ENCODE measurements at places on chromosomes 1 and 21.

GRCh38 chr1:92554216-92554615 is 67.5 kb upstream of the GFI1 start:
- H3K4me3 ChIP-seq, result no peak overlapping the region
- no peaks in the 10 kb centered on the region for H3K4me1 ChIP-seq
- DNase-seq, result no peak
- H3K36me3 ChIP-seq, result no peaks in the 10 kb centered on the region

DNA sequence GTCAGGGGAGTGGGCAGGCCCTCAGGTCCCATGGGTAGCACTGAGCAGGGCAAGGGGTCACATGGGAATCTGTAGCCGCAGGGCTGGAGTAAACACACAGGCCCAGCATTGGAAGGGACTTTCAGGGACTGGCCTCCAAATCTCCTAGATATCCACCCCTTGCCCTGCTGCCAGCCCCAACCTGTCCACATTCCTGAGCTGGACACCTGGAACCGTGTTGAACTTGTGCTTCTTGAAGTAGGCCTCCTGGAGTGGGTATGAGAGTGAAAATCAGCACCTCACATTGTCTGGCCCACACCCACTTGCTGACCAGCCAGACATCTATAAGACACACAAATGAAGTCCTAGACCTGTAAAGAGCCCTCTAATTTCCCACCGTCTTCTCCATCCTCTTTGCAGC is 7.7 kb downstream of the POMGNT1 start:
- no peaks in the 10 kb centered on the region for H3K27me3 ChIP-seq
- no peak overlapping the region for H3K4me3 ChIP-seq
- peaks cover 19% of the 10 kb centered on the region for H3K4me1 ChIP-seq
- DNase-seq, result no peak
- no peak overlapping the region for H3K27ac ChIP-seq
- H3K36me3 ChIP-seq, result peaks cover 25% of the 10 kb centered on the region

- no peak for DNase-seq
- H3K36me3 ChIP-seq, result peaks cover 88% of the 10 kb centered on the region
- H3K27me3 ChIP-seq, result no peaks in the 10 kb centered on the region
- no peak overlapping the region for H3K27ac ChIP-seq
Measured at GRCh38 chr1:202752774-202753173, 42.5 kb upstream of the SYT2 start.

GRCh38 chr1:18101508-18101907 is 6.1 kb upstream of the IGSF21 start:
- no peaks in the 10 kb centered on the region for H3K36me3 ChIP-seq
- DNase-seq, result no peak
- H3K27me3 ChIP-seq, result no peaks in the 10 kb centered on the region
- no peak overlapping the region for H3K4me3 ChIP-seq
- no peaks in the 10 kb centered on the region for H3K4me1 ChIP-seq

GRCh38 chr1:206029484-206029883 is 5.8 kb upstream of the CTSE start:
- peaks cover 16% of the 10 kb centered on the region for H3K4me1 ChIP-seq
- DNase-seq, result no peak
- H3K27ac ChIP-seq, result no peak overlapping the region
- H3K36me3 ChIP-seq, result no peaks in the 10 kb centered on the region

- no peaks in the 10 kb centered on the region for H3K36me3 ChIP-seq
- no peak overlapping the region for H3K4me3 ChIP-seq
- no peak for DNase-seq
- no peak overlapping the region for H3K27ac ChIP-seq
- H3K4me1 ChIP-seq, result no peaks in the 10 kb centered on the region
Measured at GRCh38 chr1:245860657-245861544, 646.2 kb downstream of the SMYD3 start.

GRCh38 chr1:62198781-62199125 is 4.1 kb downstream of the L1TD1 start:
- H3K4me1 ChIP-seq, result no peaks in the 10 kb centered on the region
- no peak overlapping the region for H3K27ac ChIP-seq
- no peak for DNase-seq

- H3K27me3 ChIP-seq, result no peaks in the 10 kb centered on the region
- H3K27ac ChIP-seq, result no peak overlapping the region
- H3K36me3 ChIP-seq, result no peaks in the 10 kb centered on the region
- H3K4me3 ChIP-seq, result no peak overlapping the region
Measured at GRCh38 chr1:97186381-97186780, 464.8 kb downstream of the PTBP2 start.

- no peaks in the 10 kb centered on the region for H3K4me1 ChIP-seq
- H3K4me3 ChIP-seq, result no peak overlapping the region
- no peaks in the 10 kb centered on the region for H3K27me3 ChIP-seq
- H3K36me3 ChIP-seq, result no peaks in the 10 kb centered on the region
- H3K27ac ChIP-seq, result no peak overlapping the region
- DNase-seq, result no peak
Measured at GRCh38 chr1:233897325-233898162, 6.9 kb upstream of the SLC35F3 start.

- no peaks in the 10 kb centered on the region for H3K27me3 ChIP-seq
- H3K4me1 ChIP-seq, result peaks cover 12% of the 10 kb centered on the region
- H3K36me3 ChIP-seq, result peaks cover 5% of the 10 kb centered on the region
Measured at GRCh38 chr1:3491291-3492246, 37.1 kb downstream of the ARHGEF16 start.

- no peaks in the 10 kb centered on the region for H3K36me3 ChIP-seq
- peak overlapping the region; percentile 98 for H3K27ac ChIP-seq
- peaks cover 100% of the 10 kb centered on the region for H3K4me1 ChIP-seq
- H3K27me3 ChIP-seq, result no peaks in the 10 kb centered on the region
Measured at GRCh38 chr1:226659641-226660040, 79.4 kb downstream of the ITPKB start.

DNA sequence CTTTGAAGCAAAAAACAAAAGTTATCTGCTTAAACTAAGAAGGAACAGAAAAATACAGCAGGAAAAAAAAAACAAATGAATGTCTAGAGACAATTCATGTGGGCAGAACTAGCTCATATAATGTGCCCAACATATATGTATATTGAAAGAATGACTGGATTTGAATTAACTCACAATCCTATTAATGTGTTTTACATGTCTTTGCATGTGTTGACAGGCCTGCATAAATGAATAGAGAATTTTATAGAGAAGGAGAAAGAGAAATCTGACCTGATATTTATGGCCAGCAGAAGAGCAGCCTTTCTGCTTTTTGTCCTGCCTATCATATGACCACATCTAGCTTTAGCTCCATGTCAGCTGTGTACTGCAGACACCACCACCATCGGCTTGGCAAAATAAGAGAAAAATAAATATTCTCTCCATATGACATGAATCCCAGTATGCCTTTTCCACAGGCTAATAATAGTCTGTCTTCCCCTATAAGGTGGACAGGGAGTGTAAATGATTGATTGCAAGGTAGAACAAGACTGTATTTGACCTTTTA is 171.5 kb upstream of the PALMD start:
- no peaks in the 10 kb centered on the region for H3K4me1 ChIP-seq
- no peak overlapping the region for H3K4me3 ChIP-seq
- no peaks in the 10 kb centered on the region for H3K36me3 ChIP-seq

GRCh38 chr1:33687000-33687399 is 176.9 kb upstream of the HMGB4 start:
- H3K27ac ChIP-seq, result no peak overlapping the region
- no peaks in the 10 kb centered on the region for H3K27me3 ChIP-seq
- H3K4me1 ChIP-seq, result no peaks in the 10 kb centered on the region
- no peak overlapping the region for H3K4me3 ChIP-seq
- DNase-seq, result no peak

DNA sequence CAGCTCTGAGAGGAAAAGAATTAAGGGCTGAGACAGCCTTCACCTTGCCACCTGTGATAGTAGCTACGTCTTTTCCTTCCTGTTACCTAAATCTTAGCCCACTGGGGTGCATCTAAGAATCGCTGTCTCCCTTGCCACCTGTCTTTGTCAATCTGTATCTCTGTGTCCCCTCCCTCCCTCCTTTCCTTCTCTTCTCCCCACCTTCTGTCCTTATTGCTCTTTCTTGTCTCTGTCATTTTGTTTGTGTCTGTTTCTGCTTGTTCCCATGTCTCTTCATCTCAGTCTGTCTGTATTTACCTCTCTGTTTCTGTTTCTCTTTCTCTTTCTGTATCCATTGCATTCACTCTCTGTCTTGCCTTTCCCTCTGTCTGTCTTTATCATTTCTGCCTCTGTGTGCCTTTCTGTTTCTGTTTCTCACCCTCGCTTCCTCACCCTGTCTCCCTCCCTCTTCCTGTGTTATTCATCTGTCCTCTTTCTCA is 30.2 kb downstream of the SLC22A15 start:
- H3K4me3 ChIP-seq, result no peak overlapping the region
- no peaks in the 10 kb centered on the region for H3K36me3 ChIP-seq
- H3K4me1 ChIP-seq, result no peaks in the 10 kb centered on the region
- H3K27ac ChIP-seq, result no peak overlapping the region
- no peak for DNase-seq

DNA sequence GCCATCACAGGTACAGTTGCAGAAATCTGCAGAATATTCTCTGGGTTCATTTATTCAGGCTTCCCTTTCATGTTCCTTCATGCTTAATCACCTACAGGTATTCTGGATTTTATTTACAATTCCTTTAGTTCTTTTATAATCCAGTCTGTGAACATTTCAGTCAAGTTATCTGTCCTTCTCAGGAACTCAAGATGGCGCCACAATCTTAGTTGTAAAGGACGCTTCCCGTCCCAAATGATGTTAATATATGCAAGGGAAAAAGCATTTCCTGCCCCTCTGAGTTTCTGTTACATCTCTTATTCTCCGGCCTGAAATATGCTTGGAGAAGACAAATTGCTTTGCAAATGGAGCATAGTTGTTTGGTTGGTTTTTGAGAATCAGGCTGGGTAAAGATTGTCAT is 19.3 kb downstream of the F3 start:
- no peaks in the 10 kb centered on the region for H3K36me3 ChIP-seq
- no peak overlapping the region for H3K27ac ChIP-seq
- H3K27me3 ChIP-seq, result no peaks in the 10 kb centered on the region
- H3K4me1 ChIP-seq, result peaks cover under 1% of the 10 kb centered on the region
- no peak for DNase-seq
- no peak overlapping the region for H3K4me3 ChIP-seq

DNA sequence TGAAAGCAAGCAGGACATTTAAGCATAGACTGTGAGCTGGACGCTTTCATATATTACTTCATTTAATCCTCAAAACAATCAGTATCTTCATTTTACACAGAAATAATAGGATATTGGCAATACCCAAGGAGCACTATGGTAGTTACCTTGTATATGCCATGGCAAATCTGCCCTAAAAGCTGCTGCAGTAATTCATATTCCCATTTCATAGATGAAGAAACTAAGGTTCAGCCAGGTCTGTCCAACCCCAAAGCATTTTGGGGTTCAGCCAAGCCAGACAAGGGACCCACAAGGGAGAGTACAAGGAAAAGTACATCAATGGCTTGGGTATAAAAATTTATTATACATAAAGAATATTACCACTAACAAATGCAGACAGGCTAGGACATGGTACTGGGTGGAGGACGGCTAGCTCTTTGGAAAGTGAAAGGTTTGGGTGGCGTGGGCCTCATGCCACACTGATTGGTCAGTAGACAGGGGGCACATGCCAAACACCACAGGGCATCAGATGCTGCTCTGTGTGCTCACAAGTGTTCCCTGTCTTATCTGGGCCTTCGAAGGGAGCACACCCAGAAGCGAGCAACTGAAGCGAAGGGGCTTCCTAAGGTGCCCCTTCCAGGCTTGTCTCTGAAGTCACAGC is 23.9 kb upstream of the PTAFR start:
- no peak for DNase-seq
- no peaks in the 10 kb centered on the region for H3K36me3 ChIP-seq
- H3K27ac ChIP-seq, result no peak overlapping the region
- H3K27me3 ChIP-seq, result no peaks in the 10 kb centered on the region
- no peak overlapping the region for H3K4me3 ChIP-seq
- H3K4me1 ChIP-seq, result peaks cover 16% of the 10 kb centered on the region

- no peak overlapping the region for H3K4me3 ChIP-seq
- DNase-seq, result no peak
- no peaks in the 10 kb centered on the region for H3K4me1 ChIP-seq
Measured at GRCh38 chr1:163248064-163248463, 45.3 kb upstream of the RGS5 start.

DNA sequence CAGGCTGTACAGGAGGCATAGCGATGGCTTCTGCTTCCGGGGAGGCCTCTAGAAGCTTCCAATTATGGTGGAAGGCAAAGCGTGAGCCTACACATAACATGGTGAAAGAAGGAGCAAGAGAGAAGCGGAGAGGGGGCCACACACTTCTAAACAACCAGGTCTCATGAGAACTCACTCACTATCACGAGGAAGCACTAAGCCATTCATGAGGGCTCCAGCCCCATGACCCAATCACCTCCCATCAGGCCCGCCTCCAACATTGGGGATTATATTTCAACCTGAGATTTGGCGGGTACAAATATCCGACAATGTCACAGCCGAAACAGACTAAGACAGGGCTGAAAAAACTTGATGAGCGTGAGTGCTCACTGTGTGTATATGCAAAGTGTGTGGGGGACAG is 89.3 kb upstream of the CNIH3 start:
- no peak overlapping the region for H3K4me3 ChIP-seq
- H3K27me3 ChIP-seq, result no peaks in the 10 kb centered on the region
- peak; percentile 37 for DNase-seq
- no peak overlapping the region for H3K27ac ChIP-seq

- H3K4me3 ChIP-seq, result no peak overlapping the region
- peak overlapping the region; percentile 24 for H3K27ac ChIP-seq
- no peaks in the 10 kb centered on the region for H3K27me3 ChIP-seq
- H3K4me1 ChIP-seq, result peaks cover 17% of the 10 kb centered on the region
- no peak for DNase-seq
Measured at GRCh38 chr21:44993321-44994046, 53.7 kb downstream of the SLX9 start.

- DNase-seq, result no peak
- peak overlapping the region; percentile 82 for H3K27ac ChIP-seq
- peaks cover 41% of the 10 kb centered on the region for H3K4me1 ChIP-seq
- H3K36me3 ChIP-seq, result no peaks in the 10 kb centered on the region
- H3K4me3 ChIP-seq, result no peak overlapping the region
- H3K27me3 ChIP-seq, result no peaks in the 10 kb centered on the region
Measured at GRCh38 chr1:36134505-36135329, 9.7 kb upstream of the COL8A2 start.

GRCh38 chr1:209323743-209324142 is 259.8 kb upstream of the CAMK1G start:
- no peak for DNase-seq
- H3K4me3 ChIP-seq, result no peak overlapping the region
- no peak overlapping the region for H3K27ac ChIP-seq
- H3K36me3 ChIP-seq, result no peaks in the 10 kb centered on the region
- H3K27me3 ChIP-seq, result no peaks in the 10 kb centered on the region

DNA sequence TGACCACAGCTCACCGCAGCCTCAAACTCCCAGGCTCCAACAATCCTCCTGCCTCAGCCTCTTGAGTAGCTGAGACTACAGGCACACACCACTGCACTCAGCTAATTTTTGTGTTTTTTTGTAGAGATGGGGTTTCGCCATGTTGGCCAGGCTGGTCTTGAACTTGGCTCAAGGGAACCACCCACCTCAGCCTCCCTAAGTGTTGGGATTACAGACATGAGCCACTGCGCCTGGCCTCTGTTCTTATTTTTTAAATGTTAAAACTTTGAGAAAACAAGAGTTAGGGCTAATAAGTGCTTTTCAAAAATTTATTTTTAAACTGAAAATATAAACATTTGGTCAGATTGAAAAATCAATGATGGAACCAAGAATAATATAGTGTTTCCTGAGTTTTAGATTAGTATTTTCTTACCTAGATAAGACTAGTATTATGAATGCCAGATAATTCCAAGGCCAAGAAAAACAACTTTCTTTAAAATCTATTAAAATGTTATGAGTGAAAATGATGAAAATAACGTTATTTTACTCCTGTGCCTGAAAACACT is 66.2 kb upstream of the S1PR1 start:
- H3K4me1 ChIP-seq, result no peaks in the 10 kb centered on the region
- H3K27ac ChIP-seq, result no peak overlapping the region
- no peak overlapping the region for H3K4me3 ChIP-seq
- no peaks in the 10 kb centered on the region for H3K27me3 ChIP-seq
